ENCODE measurements at places on chromosomes 2 and 18.
A peak's percentile ranks its signal among the peaks of the same experiment; 100 is the strongest.

DNA sequence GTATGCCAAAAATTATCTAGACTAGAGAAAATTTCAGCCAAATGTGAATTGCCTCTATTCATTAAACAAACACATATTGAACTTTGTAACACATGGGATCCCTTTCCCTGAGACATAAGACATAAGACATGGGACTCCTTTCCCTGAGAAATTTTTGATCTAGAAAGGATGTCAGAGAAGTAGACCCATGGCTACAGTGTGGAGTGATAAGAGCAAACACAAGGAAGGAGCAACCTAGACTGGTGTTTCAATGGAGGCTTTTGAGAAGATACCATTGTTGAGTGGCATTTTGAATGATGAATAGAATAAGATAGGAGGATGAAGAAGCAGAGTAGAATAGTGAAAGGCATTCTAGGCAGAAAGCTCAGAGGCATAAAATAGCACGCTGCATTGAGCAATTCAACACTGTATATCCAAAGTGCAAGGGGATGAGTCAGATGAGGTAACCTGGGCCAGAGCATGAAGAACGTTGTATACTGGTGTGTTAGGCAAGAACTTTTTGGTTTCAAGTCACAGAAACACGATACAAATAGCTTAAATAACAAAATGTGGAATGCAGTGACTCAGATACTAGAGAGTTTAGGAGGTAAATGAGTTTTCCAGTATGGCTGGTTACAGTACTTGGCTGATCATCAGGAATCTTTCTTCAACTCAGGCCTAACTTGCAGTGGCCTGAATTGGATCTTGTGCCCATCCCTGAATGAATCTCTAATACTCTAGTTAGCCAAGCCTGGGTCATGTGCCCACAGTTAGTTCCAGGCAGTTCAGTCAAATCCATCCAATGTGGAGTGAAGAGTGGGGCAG, 129.8 kb upstream of the TANK start:
- no peak for DNase-seq

- no peak for DNase-seq
These were observed 159.5 kb downstream of the L3MBTL4 start for GRCh38 chr18:6255116-6255705.

GRCh38 chr2:129806990-129807389, 172.5 kb upstream of the RAB6C start:
- DNase-seq, result no peak

- no peak for DNase-seq
These were observed 617 bp upstream of the ALPG start for GRCh38 chr2:232405943-232406510.

DNA sequence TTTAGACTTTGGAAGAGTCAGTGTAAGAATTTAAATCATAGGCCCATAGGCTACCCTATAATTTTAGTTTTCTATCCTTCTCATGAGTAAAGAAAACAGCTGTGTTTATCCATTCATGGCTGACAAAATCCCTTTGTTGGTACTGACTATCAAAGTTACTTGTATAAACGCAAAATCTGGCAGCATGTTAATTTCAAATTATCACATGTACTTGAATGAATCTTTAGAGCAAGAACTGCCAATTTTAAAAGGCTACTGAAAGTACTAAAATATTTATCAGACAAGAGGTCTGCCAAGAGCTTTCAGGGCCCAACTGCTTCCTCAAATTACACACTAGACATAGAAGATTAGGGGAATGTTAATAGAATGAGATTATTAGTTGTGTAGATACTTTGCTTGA, 66.6 kb downstream of the MYL12B start:
- DNase-seq, result no peak

GRCh38 chr2:2107141-2107540, 223.9 kb downstream of the MYT1L start:
- DNase-seq, result no peak

DNA sequence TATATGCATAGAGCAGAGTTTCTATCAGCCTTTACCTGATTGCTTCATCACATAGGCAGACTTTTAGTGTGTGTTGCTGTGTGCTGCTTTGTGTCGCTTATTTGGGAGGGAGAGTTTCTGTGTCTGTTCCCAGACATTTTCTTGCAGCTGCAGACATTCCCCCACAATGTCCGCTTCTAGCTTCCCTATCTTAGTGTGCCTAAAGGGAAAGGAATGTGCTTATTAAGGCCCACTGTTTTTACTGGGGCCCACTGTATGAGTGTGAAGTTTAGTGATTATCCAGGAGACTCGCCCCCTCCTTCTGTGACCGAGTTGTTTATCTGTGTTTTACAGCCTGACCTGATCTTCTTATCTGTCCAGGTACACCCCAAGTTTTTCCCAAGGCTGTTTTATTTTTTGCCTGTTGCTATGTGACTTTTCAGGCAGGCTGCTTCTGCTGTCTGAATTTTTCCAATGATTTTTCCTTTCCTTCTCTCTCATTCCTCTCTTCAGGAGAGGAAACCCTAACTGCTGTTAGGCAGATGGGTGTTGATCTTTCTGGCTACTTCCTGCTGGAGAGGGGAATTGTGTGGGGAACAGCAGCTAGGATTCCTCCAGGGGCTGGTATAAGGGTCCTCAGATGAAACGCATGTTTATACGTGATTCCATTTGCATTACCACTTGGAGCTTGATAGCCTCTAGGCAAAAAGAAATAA, 47.6 kb downstream of the STK17B start:
- DNase-seq, result no peak

GRCh38 chr2:9291331-9291730, 84.7 kb downstream of the ASAP2 start:
- no peak for DNase-seq

- DNase-seq, result no peak
These were observed 144.2 kb downstream of the WDR7 start for GRCh38 chr18:56795381-56795780.

DNA sequence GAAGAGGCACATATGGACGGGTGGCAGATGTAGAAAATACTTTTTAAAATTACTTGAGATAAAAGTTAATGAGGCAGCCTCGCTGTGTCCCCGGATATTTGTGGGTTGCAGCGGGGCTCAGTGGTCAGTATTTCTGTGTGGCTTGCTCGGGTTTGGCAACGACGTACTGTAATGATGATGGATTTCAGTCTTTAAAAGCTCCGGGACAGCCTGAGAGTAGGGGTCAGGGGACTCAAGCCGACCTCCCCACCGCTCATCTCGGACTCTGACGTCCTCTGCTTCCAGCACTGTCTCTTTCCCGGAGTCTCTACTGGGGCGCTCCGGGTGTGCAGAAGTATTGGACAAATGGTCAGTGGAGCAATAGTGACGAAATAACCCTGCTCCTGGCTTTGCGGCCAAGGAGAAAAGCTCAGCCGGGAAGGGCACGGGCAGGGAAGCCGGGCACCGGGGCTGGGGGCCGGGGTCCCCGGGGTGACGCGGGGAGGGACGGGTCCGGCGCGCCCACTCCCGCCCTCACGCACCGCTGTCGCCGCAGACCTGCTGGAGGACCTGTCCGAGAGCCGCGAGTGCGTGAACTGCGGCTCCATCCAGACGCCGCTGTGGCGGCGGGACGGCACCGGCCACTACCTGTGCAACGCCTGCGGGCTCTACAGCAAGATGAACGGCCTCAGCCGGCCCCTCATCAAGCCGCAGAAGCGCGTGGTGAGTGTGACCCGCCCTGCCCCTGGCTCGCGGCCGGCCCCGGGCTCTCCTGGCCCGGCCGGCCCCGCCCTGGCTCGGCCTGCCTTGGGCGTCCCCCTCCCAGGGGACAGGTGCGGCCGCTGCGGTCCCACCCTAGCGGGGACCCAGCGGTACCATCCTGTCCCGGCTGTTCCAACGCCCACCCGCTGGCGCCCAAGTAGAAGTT, 7.3 kb downstream of the GATA6 start:
- DNase-seq, result no peak

- no peak for DNase-seq
These were observed 1235.4 kb downstream of the LRP1B start for GRCh38 chr2:140895378-140895777.

GRCh38 chr2:178514664-178515063, 34.4 kb downstream of the PLEKHA3 start:
- no peak for DNase-seq

- DNase-seq, result no peak
These were observed 1.8 kb downstream of the SP3 start for GRCh38 chr2:173963323-173963816.

- no peak for DNase-seq
These were observed 30.0 kb upstream of the SCRN3 start for GRCh38 chr2:174365571-174365970.

GRCh38 chr2:241211276-241211675, 22.8 kb downstream of the ANO7 start:
- no peak for DNase-seq

DNA sequence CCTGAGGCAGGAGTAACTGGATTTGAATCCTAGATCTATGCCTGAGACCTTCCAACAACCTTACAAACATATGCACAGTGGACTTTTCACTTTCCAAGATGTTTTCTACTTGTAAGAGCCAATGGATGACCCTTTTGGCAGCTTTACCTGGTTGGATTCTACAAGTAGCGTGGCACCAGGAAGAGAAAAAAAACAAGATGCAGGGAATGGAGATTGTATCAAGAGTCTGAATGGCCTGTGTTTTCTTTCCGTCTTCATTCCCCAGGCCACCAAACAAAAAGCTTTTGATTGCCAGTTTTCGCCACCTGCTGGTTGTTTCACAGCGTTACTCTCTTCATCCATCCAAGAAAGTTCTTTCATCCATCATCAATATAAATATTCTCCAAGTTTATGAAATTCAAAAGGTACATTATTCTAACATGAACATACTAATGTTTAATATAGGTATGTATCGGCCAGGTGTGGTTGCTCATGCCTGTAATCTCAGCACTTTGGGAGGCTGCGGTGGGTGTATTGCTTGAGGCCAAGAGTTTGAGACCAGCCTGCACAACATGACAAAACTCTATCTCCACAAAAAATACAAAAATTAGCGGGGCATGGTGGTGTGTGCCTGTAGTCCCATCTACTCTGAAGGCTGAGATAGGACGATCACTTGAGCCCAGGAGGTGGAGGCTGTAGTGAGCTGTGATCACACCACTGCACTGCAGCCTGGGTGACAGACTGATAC, 3.5 kb upstream of the BCL2 start:
- peak; percentile 78 for DNase-seq

GRCh38 chr2:242041816-242042215, 172.3 kb downstream of the RTP5 start:
- no peak for DNase-seq

DNA sequence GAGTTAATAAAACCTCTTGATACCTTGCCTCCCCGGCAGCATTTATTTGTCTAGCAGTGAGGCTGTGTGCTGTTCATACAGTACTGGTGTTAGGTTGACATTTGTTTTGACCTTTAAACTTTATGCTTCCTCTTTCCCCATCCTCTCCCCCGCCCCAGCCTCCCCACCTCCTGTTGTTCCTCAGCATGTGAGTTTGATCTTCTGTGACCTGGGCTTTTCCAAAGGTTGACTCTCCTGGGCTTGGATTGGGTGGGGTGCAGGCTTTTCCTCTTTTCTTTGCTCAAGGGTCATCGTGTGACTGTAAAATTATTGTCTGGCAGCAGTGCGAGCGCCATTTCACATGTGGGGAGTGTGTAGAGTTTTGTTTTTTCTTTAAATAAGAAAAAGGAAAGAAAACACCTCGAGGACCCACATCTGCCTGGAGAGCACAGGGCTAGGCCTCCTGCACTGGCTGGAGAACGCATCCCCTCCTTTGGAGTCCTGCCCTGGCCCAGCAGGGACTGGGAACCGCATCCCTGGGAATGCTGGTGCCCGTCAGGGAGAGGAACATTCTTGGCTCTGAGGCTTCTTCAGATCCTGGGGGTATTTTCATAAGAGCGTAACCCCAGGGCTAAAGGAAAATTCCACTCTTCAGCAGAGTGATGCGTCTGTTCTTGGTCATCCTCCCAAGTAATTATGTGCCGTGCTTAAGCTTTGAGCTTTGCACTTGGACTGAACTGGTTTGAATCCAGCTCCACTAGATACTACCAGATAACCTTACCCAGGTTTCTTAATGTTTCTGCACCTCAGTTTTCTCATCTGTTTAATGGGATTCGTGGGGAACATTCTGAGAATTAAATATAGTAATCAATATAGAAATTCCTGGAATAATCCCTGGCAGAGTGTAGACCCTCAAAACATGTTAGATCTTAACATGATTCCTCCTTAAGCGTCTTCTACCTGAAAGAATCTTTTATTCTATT, 91.5 kb downstream of the SETBP1 start:
- DNase-seq, result no peak

GRCh38 chr2:37588316-37588777, 83.1 kb downstream of the CDC42EP3 start:
- no peak for DNase-seq

GRCh38 chr2:160700021-160700814, 206.6 kb upstream of the RBMS1 start:
- DNase-seq, result no peak

- DNase-seq, result no peak
These were observed 12.7 kb upstream of the MAPRE2 start for GRCh38 chr18:35028536-35028935.

- no peak for DNase-seq
These were observed 28.8 kb upstream of the TMEM177 start for GRCh38 chr2:119650206-119650605.

DNA sequence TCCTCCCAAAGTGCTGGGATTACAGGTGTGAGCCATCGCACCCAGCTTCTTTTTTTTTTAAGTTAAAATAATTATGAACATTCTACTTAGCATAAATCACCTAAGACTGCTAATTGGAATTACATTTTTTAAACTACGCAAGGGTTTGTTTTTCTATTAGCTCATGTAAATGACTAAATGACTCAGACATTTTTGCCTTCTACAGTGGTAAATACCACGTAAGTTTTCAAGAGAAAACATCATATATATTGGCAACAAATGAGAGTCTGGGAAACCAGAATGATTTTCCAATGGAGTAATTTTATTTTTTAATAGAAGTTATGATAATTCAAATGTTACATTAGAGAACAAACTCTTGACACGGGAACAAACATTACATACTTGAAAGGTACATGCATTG, 259.0 kb downstream of the ZNF385B start:
- no peak for DNase-seq

DNA sequence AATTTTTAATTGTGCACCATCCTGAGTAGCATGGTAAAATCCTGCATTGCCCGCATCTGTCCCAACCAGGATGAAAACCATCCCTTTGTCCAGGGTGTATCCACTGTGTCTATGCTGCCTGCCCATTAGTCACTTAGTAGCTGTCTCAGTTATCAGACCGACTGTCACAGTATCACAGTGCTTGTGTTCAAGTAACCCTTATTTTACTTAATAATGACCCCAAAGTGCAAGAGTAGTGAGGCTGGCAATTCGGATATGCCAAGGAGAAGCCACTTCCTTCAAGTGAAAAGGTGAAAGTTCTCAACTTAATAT, 8.8 kb downstream of the ITSN2 start:
- no peak for DNase-seq

GRCh38 chr2:158042666-158043065, 59.0 kb upstream of the UPP2 start:
- DNase-seq, result no peak

GRCh38 chr2:8719528-8719927, 37.7 kb downstream of the ID2 start:
- DNase-seq, result no peak

DNA sequence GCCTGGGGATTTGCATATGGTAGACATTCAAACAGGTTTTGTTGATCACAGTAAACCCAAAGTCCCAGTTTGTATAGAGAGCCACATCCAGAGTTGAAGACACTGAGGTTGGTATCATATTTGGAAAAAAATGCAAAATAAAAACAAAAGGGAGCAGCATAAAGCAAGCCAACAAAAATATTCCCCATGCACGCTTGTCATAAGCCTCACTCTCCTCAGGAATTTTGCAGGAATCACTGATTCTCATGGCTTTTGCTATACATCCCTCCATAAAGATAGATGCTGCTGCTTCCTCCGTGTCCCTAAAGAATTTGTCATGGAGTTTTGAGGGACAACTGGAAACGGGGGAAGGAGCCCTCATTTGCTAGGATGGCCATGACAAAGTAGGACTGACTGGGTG, 108.8 kb upstream of the TCF4 start:
- no peak for DNase-seq

All from right forelimb (tissue), 1 donor.